NCI-H510A treated with DMSO at 0.1 percent for 48 hours (cell line): ENCODE measurements at places on chromosomes 5 and 9.

DNA sequence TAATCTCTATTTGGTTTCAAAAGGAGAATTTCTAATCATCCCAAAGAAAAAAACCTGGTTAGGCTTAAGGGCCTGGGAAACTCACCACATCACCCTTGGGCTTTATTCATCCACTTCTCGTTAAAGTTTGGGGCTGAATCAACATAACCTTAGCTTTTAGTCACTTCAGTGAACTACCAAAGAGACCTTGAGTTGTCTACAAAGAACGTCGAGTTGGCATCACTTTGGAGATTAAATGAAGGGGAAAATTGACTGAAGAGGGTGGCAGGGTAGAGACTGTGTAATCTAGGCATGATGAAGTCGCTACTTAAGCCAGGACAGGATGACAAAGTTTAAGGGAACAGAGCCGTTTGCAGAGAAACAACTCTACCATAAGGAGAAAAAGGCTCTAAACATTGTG, 341.4 kb downstream of the RAB3C start:
- DNase-seq: no peak

- no peak for DNase-seq
Measured at GRCh38 chr9:89458768-89459496, 39.0 kb downstream of the SEMA4D start.

- DNase-seq: no peak
Measured at GRCh38 chr9:92920437-92920836, 26.9 kb upstream of the FGD3 start.

DNA sequence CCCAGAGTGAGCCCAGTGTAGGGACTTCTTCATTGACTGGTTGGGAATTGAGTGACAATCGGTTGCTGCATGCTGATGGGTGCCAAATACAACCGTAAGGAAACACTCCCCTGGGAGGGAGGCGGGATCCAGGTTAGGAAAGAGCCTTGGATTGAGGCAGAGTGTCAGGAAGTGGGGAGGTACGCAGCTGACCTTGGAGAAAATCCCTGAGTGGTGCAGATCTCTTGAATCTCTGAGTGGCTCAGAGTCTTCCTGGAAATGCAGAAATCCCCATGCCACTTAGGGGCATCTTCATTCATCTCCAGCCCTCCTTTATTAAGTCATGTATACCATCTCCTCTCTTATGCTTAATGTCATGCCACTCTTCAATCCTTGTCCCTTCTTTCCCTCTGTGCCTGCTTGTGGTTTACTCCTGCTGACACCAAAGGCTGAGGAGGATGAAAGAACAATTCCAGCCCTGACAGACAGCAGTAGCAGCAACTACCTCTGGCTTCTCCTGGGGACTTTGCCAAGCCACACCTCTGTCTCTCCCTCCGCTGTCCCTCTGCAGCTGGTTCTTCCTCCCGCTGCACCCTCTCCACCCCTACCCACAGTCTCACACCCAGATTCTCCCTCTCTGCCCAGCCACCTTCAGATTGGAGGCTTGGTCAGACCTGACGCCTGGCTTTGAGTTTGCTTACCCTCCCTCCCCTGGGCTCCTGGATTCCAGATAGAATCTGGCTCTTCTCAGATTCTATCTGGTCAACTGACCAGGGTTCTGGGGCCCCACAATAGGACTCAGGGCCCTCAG, 14.1 kb upstream of the LCP2 start:
- DNase-seq: no peak

DNA sequence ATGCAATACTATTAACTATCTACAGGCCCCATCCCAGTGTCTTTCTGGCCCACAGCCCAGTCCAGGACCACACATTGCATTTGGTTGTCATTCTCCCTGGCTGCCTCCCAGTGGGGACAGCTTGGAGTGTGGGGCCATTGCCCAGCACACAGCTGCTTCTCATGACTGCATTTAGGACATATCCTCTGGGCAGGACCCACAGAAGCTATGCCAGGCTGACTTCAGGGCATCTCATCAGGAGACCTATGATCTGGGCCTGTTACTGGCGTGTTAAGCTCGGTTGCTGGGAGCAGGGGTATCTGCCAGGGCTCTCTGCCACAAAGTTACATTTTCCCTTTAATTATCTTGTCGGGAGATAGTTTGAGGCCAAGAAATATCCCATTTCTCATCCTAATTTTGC, 32.1 kb upstream of the CLPTM1L start:
- DNase-seq: no peak
